NCI-H1092 (cell line): ENCODE measurements at places on chromosomes 6 and 20.

DNA sequence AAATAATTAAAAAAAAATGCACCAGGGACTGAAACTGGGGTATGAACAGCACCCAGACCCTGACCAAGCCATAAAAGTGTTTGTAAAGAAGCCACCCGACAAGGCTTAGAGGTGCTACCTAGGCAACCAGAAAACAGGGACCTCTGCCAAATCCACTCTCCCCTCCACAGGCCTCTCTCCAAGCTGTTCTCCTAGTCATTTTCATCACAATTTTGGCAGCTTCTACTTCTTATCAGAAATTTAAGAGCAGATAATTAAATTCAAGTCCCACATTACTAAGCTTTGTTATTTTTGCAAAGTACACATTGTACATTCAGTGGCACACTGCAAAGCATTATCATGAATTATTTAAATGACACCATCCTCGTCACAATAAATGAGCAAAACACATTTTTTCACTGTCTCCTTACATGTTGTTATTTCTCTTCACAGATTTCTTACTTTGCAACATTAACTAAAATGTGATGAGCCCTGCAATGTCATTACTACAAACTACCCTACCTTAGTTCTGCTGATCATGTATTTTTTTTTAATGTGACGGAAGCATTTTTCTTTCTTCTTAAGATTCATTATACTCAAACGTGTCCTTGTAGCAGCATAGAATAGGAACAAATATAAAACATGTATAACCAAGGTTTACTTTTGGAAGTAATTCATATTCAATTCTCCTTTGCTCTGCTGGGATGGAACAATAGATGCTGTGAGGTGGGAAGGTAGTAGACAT, 38.1 kb downstream of the ECT2L start:
- peak; percentile 81 for DNase-seq

DNA sequence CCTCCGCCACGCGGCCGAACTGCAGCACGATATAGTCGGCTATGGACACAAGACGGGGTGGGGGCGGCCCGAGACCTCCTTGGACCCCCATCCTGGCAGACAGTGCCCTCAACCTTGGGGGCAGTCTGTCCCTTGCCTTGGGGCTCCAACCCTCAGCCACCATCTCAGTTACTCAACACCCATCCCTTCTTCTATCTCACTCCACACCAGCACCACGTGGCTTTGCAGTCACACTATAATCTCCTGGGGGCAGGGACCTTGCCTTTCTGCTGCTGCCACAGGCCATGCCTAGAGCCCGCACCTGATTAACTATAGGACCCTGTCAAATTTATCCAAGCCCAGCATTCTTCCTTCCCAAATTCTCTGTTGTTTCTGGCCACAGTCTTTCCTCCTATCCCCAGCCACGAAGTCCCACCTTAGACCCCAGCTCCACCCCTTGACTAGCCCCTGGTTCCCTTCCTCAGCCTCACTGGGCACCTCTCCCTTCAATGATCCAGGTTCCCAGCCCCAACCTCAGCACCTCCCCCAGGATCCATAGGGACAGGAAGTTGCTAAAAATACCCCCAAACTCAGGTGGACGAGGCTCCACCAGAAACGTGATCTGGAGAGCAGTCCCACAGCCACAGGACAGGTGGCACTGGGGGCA, 1.7 kb upstream of the TEAD3 start:
- DNase-seq, result no peak

DNA sequence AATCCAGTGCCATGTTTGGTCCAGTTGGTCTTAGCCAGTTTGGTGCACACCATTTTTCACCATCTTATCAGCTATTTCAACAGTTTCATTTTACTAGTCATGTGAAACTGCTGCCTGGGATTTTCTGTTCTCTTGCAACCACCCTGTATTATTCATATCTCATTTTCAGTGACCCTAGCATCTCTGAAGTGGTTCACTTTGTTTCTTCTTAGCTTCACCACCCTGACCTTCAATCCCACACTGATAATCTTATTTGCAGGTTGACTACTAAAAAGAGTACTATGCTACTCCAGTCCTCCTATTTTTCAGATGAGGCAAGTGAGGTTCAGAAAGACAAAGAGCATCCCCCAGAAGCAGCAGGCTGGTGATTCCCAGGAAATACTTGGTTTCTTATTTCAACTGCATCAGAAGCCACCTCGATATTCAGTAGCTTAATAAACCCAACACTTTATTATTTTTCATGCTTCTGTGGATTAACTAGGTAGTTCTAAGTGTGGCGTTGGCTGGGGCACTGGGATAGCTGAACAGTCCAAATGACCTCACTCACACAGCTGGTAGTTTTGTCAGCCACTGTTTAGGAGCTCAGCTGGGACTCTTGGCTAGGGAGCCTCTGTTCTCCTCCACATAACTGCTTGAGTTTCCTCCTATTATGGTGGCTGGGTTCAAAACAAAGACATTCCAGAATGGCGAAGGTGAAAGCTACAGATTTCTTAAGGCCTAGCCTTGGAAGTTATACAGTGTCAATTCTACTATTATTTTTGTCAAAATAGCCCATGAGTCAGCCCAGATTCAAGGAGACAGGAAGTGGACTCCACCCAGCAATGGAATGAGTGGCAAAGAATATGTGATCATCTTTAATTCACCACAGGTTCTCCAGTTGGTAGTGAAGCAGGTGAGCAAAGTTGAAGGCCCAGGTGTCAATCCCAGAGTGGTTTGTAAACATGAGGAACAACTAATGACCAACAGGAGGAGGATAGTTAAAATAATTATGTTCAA, 40.6 kb downstream of the BPIFB4 start:
- DNase-seq, result no peak

DNA sequence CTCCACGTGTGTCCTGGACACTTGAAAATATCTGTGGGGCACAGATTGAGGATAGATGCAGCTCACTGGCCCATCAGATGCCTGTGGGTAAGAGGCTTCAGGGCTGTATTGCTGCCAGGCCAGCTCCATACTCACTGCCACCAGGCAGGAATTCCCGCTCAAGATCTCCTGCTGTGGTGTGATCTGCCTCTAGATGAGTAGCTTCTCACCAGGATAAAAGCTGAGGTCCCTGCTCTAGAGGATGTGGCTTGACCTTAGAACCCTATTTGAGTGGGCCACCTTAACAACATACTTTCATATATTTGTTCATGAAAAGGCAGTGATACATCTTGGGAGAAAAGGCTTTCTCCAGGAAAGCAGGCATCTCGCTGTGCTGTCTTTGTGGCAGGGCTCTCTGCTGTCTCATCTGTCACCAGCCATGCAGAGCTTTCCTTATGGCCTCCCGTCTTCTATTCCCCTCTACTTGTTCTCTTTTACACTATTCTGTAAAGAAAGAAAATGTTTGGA, 165.7 kb upstream of the RNF217 start:
- DNase-seq, result no peak

DNA sequence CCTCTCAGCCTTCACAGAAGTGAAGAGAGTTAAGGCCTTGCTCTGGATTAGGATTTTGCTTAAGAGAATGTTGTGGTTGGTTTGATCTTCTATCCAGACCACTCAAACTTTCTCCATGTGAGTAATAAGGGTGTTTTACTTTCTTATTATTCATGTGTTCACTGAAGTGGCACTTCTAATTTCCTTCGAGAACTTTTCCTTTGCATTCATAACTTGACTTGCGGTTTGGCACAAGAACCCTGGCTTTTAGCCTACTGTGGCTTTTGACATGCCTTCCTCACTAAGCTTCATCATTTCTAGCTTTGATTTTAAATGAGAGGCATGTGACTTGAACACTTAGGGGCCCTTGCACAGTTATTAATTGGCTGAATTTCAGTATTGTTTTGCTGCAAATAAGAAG, 166.1 kb upstream of the OPRM1 start:
- no peak for DNase-seq

GRCh38 chr6:34232901-34233300, 3.8 kb upstream of the HMGA1 start:
- no peak for DNase-seq

- DNase-seq, result no peak
Measured at GRCh38 chr20:34829191-34829590, 3.7 kb upstream of the NCOA6 start.

- DNase-seq, result no peak
Measured at GRCh38 chr20:59737816-59738215, 133.5 kb downstream of the PHACTR3 start.

DNA sequence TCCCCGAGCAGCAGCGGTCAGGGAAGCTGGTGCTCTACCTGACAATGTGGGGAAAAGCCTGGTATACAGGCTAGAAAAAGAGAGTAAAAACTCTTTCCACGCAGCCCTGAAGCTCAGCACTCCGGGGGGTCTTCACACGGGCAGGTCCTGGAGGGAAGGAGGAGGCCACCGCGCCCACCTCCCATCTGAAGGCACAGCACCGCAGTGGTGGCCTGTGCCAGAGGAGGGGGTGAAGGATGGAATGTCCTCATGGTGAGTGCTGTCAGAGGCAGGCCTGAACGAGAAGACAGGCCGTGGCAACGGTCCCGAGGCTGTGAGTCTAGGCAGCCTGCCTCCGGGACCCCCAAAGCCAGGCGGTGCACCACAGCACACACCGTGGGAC, 5.8 kb downstream of the SLC2A4RG start:
- no peak for DNase-seq

GRCh38 chr20:61295249-61295648, 43.2 kb downstream of the CDH4 start:
- DNase-seq, result no peak

DNA sequence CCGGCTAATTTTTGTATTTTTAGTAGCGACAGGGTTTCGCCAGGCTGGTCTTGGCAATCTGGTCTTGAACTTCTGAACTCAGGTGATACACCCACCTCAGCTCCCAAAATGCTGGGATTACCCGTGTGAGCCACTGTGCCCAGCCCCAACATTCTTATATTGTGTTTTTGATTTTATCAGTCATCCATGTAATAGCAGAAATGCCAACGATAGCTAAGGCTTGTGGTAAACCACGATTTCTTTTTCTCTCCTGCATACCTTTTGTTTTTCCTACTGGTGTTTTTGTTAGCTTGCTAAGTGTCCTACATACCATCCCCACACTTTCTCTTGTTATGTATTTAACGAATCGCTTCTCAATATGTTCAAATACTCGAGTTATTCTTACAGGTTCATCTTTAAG, 12.1 kb downstream of the PHACTR2 start:
- DNase-seq, result no peak

- DNase-seq, result no peak
Measured at GRCh38 chr20:43955062-43955749, 40.6 kb downstream of the TOX2 start.

GRCh38 chr6:52620055-52620905, 43.4 kb upstream of the TRAM2 start:
- DNase-seq, result no peak

DNA sequence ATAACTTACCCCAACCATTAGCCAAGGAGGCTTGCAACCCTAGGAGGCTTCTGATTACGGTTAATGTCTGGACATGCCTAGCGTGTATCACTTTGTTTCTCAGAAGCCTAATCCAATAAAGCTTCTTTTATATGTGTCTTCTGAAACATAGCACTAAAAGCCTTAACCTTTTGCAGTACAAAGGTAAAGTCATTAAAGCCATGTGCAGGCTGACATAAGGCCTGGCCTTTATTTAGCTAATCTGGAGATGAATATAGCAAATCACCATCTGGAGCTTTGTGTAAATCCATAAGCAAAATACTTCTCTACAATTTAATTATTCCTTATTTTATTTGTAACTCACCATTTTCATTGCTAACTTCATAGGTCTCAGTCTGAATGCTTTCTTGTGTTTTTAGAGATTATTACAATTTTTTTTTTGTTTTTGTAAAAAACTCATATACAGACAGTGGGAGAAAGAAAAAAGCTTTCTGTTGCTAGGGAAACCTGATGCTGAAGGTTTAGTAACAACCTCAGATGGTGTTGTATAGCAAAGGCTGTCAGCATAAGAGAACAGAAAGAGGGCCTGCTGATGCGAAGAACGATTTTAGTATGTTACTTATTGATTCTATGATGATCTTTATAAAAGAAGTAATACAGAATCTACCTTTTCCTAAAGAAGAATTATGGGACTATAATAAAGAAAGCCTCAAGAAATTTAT, at the start of gene EYS:
TSS of gene EYS (minus strand) at position 101 of the 701 bp plus-strand sequence. CDS start 211,816 bp downstream, outside the sequence.
- DNase-seq, result peak; percentile 3

- no peak for DNase-seq
Measured at GRCh38 chr6:140043762-140044378, 669.4 kb upstream of the CITED2 start.

DNA sequence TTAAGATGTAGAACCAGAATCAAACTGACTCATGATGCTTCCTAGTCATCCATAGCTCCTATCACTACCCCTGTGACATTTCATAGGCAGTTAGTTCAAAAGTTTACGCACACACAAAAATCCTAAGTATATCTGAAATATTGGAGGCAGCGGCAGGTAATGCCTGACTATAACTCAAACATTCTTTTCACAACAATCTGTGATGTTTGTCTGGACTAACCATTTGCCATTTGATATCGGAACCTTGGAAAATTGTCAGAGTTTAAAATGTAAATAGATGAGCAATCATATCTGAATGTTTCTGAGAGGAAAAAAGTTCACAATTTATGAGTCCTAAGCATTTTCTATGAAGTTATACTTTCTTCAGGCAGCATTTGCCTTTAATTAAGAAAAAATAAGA, 1078.2 kb downstream of the EPHA7 start:
- DNase-seq, result no peak

DNA sequence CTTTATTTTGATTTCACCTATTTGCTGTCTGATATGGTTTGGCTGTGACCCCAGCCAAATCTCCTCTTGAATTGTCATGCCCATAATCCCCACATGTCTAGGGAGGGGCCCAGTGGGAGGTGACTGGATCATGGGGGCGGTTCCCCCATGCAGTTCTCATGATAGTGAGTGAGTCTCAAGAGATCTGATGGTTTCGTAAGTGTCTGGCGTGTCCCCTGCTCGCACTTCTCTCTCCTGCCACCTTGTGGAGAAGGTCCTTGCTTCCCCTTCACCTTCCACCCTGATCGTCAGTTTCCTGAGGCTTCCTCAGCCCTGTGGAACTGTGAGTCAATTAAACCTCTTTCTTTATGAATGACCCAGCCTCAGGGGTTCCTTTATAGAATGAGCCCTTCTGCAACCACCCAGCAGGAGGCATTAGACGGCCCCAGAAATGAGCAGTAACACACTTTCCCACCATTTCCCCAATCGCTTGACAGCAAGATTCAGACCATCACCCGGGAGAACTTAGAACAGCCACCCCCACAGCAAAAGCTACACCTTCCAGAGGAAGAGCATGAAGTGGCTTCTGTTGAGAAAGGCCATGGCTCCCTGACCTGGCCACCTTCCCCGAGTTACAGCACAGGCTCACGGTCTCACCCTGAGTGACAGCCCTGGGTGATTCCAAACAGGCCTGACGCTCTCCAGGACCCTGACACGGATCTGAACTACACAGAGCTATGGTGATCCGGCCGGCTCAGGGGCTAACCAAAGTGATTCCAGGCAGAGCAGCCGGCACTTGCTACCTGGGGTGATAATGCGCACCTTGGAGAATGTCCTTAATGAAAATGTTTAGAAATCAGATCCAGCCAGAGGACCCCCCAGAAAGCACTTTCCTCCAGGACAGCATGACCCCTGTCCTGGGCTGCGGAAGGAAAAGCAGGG, 131.2 kb upstream of the CDH4 start:
- DNase-seq, result peak; percentile 51
